Mucosa of descending colon (tissue), 3 donors: ENCODE measurements at places on chromosomes 5 and 9. TPM values are rescaled to one million over a fixed set of nuclear protein-coding genes. Genes with fewer than 3 reads are reported as not detected.

The IRX2 gene
- 0.51 TPM for total RNA-seq

The SELENOP gene
- total RNA-seq, result 1,750 TPM

DNA sequence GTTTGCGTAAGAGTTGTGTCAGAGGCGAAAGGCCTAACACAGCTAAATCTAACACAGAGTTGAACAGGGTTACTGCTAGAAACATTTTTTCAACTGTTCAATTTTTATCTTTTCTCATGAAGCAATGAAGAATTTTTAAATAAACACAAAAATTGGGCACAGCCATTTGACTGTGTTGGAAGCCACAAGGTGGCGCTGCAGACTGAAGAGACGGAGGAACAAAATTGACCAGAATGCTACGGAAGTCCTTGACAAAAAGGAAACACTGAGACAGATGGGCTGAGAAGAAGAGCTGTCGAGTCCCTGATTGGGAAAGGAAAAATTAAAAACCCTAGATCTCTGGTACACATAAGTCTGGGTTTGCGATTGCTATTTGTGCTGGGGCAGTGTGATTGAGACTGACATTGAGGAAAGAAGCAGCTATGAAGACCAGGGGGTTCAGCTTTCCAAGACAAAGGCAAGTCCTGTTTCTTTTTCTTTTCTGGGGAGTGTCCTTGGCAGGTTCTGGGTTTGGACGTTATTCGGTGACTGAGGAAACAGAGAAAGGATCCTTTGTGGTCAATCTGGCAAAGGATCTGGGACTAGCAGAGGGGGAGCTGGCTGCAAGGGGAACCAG lies at the start of gene PCDHB9:
Gene PCDHB9, plus strand, starts transcription at position 265 of the 616 bp plus-strand sequence. Its CDS starts 158 bp downstream, at position 423.
- no peak for DNase-seq

DNA sequence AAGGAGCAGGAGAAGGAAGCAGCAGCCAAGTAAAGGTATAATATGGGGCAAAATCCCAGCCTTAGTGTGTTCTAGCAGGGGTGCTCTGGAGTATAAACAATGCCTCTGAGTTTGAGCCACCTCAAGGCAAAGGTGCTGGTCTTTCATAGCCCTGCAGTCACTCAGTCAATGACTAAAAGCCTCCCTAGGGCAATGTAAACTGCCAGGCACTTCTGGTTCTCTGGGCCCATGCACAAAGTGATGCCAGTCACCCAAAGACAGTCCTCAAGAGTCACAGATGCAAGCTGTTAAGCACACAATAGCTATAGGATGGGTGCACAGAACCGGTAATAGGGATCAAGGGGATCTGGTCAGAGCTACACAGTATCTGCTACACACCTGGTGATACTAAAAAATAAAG lies 12.6 kb downstream of the ZBTB5 start:
- no peak for DNase-seq

GRCh38 chr5:180330810-180331646 lies 22.1 kb downstream of the GFPT2 start:
- peak; percentile 52 for DNase-seq

- DNase-seq, result no peak
Measured at GRCh38 chr9:68825762-68826472, 120.9 kb downstream of the PIP5K1B start.

DNA sequence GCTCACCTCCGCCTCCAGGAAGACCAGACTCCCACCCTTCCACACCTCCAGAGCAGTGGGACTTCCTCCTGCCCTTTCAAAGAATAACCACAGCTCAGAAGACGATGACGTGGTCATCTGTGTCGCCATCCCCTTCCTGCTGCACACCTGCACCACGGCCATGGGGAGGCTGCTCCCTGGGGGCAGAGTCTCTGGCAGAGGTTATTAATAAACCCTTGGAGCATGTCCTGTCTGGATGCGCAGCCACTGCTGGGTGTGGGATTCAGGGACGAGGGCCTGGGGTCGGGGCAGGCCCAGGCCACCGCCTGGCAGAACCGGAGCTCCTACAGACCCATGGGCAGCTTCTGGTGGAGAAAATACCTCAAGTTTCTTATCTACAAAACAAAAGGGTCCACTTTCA lies 5.0 kb downstream of the PAEP start:
- DNase-seq, result no peak

GRCh38 chr9:6973762-6974161 lies 216.0 kb downstream of the KDM4C start:
- DNase-seq, result no peak

GRCh38 chr5:171580502-171581265 lies 161.2 kb downstream of the FGF18 start:
- DNase-seq, result no peak

GRCh38 chr9:125950880-125951471 lies 203.8 kb downstream of the PBX3 start:
- no peak for DNase-seq

DNA sequence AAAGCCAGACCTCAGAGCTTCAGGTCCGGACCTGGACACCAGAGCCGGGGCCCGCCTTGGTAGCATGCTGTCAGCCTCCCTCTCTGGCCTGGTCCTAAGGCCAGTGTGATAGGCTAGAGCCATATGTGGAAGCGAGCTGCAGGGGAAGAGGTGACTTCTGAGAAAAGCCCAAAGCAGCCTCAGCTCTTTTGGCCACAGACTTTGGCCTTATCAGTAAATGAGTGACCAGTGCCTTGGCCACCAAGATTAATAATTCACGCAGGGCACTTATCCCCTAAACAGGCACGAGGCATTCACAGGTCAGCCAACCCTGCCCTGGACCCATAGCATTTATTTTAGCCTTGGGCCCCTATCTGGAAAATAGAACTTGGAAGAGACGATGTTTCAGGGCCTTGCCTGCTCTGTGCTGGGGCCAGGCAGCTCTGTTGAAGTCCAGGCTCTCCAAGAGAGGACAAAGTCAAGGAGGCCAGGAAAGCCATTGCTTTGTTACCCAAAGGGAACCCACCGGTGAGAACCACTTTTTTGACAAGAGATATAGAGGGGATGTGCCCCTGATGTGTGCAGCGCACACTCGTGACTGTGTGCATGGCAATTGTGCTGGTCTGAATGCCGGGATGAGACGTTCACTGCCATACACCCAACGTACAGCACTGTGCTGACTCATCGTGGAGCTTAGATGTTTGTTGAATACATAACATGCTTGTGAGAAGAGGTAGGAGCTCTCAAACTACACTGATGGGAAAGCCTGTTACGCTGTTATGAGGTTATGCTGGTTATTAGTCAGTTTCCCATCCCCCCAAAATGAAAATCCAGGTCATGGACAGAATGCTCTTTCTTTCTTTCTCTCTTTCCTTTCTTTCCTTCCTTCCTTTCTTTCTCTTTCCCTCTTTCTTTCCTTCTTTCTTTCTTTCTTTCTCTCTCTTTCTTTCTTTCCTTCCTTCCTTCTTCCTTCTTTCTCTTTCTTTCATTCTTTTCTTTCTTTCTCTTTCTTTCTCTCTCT lies 5.0 kb upstream of the SLC34A1 start:
- no peak for DNase-seq

DNA sequence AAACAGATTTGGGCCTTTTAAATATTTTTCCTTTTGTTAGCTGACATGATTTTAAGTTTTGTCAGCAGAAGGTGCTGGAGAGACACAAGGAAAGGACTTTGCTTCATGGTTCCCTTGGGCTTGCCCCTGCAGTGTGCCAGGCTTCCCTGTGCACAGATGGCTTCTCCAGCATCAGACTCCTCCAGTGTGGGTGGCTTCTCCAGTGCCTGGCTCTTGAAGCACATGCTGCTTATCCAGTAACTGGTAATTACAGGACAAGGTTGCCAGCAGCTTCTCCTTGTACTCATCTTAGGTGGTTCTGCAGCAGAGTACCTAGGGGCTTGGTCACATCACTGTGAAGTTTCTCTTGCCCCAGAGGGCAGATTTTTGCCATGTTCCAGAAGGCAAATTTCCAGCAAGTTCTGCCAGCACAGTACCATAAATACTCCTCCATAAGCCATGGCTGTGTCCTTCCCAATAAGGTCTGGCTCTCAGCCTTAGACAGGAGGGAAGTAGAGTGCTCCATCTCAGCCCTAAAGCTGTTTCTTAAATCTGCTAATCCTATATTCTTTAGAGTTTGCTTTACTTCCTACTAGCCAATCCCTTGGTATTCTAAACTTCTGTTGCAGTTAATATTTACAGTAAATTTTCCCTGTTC lies 62.4 kb downstream of the PJA2 start:
- peak; percentile 22 for DNase-seq

GRCh38 chr5:153476767-153477166 lies 13.7 kb upstream of the GRIA1 start:
- no peak for DNase-seq

DNA sequence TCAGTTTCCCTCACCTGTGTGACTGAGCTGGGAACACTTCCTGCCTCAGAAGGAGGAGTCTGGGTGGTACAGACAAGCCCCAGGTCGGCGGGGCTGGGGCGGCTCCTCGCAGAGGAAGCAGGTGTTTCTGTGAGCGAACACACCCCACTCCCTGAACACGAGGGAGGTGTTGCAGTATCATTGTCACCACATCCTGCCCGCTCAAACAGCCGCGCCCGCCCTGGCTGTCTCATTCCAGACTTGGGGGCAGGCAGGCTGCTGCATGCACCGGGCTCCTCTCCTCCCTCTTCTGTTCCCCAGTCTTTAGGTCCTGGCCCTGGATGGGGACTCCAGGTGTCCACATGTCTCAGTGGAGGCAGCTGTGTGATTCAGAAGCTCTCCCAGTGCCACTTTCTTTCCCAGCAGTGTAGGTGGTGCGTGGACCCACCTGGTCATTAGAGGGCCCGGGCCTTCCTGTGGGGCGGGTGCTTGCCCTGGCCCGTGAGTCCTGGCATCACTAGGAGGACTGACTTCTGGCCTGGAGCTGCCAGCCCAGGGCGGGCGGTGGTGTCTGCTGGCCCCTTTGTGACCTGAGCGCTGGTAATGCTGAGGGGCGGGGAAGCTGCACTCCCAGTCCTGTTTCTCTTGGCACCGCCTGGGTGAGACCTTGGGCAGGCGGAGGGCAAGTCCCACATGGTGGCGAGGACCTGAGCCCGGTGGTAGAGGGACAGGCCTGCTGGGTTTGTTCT lies 18.3 kb upstream of the PHYHD1 start:
- peak; percentile 93 for DNase-seq

DNA sequence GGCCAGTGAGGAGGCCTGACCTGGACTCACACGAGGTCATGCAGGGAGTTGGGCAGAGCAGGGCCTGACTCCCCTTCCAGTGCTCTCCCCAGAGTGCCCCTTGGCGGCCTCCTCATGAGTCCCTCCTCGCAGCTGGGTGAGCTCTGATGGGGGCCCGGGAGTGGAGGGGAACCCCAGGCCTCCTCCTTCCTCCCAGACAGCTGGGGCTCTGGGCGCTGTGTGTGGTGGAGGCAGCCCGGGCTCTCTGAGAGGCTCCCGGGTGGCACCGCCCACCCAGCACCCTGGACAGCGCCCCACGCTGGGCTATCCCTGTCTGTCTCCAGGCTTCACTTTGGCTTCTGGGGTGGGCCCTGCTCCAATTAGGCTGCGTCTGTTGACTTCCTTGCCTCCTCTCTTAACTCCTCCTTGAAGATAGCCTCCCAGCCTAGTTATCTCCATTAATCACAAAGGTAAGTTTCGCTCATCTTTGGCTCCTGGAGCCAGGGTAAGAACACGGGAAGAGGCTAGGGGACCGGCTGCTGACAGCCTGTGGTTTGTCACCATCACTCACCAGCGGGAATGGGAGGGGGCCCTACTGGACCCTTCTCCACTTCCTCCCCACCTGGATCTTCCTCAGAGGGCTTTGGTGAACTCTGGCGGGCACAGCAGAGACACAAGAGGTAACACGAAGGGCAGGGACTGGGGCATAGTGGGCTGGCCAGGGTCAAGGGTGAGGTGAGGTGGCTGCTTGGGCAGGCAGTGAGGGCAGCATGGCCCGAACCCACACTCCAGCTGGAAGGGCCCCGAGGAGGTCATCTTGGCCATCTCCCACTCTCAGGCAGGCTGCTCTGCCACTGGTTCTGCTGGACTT lies 13.1 kb downstream of the PSD2 start:
- DNase-seq, result peak; percentile 47
